ENCODE measurements at places on chromosomes 6 and 20.

- DNase-seq, result no peak
Observed at GRCh38 chr6:163406366-163406765, 8.2 kb upstream of the QKI start.

DNA sequence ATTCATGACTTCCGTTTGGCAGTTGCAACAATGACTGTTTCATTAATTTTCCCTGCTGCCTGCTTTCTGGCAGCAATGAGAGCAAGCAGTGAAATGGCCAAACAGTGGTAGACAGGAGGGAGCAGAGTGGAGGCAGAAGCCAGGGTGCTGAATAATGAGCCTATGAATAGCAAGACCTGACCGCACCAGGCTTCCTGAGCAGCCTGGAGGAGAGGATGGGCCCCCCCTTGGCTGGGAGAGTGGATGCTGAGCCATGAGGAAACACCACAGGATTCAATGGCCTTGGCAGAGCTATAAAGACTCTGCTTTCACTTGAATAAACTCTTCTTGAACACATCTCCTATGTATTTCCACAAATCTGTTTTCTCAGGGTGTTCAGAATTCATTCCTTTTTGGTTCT, 68.1 kb upstream of the SNRPB2 start:
- DNase-seq, result no peak

DNA sequence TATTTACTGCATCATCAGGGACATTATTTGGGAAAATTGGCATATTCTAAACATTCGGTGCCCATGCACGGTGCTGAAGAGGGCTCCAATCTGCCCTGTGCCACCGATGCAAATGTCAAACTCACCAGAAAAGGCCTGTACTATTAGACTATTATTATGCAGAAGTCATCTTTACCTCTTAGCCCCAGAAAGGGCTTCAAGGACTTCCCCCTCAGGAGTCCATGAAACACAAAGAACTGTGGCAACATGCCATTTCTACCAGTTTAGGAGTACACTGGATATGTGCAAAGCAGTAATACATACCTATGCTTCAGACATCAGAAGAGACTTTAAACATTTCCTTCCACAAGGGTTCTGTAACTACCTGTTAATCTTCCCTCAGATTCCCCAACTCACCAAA, 8.6 kb downstream of the DIDO1 start:
- DNase-seq, result no peak

DNA sequence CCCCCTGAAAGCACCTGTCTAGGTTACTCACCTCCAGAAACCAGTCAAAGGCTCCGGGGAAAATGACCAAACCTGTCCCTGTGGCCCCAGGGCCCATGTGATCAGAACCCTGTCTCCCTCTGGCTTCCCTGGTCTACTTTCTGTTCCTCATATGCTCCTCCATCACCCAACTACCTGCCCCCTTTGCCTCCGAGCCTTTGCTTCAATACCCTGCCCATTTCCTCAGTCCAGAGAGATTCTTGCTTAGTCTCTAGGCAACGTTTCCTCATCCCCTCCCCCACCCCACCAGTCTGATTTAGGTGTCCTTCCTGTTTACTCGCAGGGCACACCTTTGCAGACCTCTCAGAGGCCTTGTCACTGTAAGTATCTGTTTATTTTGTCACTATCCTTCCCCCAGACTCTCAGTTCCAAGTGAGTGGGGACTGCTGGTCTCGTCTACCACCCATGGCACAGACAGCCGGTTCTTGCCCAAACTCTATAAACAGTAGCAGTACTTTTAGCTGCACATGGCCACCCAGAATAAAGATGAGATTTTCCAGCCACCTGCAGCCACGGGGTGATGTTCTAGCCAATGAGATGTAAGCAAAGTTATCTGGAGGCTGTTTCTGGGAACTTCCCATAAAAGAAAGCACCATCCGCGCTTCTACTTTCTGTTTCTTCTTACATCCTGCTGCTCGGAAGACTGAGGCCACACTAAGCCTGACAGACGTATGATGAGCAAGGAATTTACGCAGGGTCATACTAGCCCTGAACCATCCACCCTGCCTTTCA, 13.3 kb downstream of the ELOVL5 start:
- no peak for DNase-seq

- no peak for DNase-seq
Observed at GRCh38 chr20:38878866-38879265, 47.4 kb upstream of the FAM83D start.

DNA sequence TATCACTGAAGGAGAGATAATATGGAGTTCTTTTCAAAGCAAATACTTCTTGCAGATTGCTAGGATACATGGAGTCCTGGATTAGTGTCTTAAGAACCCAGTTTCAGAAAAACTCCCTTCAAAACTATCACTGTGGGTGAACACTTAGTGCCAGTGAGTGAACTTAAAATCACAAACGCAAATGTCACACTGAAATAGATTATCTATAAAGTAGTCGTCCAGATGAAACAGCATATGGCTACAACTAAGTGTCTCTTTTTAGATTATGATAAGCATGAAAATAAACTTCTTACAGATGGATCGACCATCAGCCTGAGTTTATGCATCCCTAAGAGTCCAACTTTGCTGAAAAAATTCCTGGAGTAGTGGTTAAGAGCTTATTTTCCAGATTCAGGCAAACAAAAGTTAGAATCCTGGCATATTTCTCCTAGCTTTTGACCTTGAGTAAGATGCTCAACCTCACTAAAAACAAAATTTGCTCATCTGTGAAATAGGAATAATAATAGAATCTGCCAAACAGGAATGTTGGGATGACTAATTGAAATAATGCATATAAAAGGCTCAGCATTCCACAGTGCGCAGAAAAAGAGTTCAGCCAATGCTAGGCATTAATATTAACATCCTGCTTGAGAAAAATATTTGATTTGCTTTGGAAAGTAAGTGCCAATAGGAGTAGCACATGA, 70.4 kb downstream of the DOK5 start:
- DNase-seq, result no peak

DNA sequence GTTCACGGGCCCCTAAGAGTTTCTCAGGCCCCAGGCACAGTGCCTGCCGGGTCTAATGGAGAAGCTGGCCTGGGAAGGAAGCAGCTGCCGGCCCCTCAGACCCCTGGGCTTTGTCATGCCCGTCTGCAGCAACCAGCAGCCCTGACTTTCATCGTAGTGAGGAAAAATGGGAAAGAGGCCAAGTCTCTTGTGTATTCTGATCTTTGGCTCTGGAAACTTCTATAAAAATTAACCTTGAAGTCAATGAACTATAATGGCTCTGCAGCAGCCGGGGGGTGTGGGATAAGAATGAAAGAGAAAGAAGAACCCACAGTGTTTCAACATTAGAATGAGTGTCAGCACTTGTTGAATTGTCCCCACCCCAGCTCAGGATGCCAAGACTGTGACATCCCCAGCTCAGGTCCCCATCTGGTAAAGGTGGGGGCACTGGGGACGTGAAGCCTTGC, 12.9 kb downstream of the TGM2 start:
- no peak for DNase-seq

DNA sequence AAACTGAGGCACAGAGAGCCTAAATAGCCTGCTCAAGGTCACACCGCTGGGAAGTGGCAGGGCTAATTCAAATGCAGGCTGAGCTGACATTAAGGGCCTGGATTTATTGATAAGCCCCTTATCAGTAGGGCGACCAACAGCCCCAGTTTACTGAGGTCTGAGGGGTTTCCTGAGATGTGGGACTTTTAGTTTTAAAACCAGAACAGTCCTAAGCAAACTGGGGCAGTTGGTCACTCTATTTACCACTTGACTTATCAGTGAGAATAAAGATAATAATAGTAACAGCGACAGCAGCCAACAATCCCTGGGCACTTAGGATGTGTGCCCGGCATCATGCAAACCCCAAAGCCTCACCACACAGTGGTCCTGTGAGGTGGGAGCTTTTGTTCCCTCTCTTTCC, 27.6 kb downstream of the PREX1 start:
- DNase-seq, result no peak

- DNase-seq, result no peak
Observed at GRCh38 chr6:96610019-96610418, 47.1 kb downstream of the FHL5 start.

GRCh38 chr6:116424001-116424400, 37.2 kb upstream of the CALHM6 start:
- no peak for DNase-seq

GRCh38 chr6:151284548-151285017, 44.8 kb downstream of the AKAP12 start:
- DNase-seq, result no peak

DNA sequence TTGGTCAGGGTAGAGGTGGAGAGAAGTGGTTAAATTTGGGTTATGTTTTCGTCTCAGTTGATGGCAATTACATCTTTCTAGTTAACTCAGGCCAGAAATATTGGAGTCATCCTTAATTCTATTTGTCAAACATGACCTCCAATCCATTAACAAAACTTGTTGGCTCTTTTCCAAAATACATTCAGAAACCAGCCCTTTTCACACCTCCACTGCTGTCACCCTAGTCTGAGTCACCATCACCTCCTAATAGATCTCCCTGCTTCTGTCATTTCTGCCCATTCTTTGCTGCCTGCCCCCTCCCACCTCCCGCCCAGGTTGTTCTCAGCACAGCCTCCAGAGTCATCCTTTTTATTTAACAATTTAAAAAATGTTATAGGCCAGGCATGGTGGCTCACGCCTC, 3.0 kb upstream of the ABCF1 start:
- no peak for DNase-seq

- DNase-seq, result no peak
Observed at GRCh38 chr20:53503517-53503919, 90.1 kb downstream of the ZNF217 start.

DNA sequence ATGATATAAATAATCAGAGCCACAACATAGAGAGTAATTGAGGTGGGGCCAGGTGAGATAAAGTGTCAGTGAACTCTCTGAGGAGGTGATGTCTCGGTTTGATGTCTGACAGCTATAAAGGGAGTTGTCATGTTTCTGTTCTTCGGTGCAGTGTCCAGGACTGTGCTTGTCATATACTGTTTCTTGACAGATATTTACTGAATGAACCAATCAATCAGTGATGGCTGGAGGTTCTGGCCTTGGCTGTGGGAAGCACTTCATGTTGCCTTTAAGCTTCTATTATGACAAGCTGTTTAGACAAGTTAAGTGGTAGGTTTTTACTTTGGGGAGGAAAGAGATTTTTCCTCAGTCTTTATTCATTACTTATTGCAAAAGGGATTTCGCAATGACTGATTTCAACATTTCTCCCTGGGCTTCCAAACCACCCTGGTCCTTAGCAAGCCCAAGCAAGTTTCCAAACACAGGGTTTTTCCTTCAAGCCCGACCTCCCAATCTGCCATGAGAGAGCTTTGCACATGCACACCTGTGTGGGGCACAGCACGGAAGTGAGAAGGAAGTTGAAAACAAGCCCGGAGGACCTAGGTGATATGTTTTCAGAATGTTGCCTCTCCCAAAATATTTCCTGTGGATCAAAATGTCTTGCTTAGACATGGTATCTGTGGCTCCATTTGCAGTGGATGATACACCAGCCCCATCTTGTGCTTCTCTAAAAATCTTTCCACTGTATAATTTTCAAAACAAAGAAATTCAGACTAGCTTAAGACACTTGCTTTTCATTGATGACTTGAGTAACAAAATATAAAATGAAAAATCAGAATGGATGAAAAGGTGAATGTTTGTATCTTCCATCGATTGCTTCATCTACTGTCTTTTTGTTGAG, 567.3 kb upstream of the BTBD3 start:
- DNase-seq, result no peak

DNA sequence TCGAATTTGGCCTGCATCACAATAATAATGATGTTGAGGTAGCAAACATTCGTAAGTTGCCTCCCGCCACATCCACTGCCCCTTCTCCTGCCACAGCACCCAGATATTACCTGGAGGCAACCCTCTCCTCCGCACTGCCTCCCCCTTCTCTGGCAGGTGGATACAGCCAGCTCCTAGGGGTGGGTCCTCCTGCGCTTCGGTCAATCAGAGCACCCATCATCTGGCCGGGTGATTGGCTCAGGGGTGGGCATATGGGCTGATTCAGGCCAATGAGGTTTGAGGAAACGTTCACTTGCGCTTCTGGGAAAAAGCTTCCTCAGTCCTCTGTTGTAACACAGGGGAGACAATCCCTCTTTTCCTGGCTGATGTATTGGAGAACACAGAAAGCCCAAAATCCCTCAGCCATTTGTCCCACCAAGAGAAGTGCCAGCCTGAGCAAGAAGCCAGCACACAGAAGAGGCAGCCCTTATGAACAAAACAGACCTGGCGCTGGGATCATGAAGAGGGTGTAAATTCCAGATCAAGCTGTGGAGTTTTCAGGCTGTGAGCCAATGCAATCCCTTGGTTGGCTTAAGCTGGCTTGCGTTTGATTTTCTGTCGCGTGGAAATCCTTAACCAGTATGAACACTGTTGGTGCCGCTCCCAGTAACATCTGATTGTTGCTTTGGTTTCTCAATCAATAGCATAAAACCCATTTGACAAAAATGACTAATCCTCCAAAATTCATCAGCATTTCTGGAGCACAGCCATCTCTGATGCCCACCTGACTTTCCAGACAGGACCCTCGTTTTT, 82.2 kb downstream of the PRDM1 start:
- DNase-seq, result no peak

- DNase-seq, result no peak
Observed at GRCh38 chr6:168574075-168574698, 133.2 kb downstream of the SMOC2 start.

DNA sequence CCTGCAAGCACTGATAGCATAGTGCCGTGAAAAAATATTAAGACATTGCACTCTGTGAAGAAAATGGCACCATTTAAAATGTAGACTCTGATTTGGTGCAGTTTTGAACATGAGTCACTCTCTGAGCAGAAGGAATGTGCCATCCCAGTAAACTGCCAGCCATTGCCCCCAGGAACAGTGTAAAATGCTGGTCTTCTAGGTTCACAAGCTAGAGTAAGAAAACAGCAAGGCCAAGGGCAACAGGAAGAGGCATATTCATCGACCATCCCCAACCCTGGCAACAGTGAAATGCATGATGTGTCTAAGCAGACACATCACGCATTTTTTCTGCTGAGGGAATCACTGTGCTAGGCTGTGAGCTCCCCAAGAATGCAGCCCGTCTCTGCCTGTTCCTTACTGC, 163.2 kb upstream of the RIN2 start:
- DNase-seq, result no peak

DNA sequence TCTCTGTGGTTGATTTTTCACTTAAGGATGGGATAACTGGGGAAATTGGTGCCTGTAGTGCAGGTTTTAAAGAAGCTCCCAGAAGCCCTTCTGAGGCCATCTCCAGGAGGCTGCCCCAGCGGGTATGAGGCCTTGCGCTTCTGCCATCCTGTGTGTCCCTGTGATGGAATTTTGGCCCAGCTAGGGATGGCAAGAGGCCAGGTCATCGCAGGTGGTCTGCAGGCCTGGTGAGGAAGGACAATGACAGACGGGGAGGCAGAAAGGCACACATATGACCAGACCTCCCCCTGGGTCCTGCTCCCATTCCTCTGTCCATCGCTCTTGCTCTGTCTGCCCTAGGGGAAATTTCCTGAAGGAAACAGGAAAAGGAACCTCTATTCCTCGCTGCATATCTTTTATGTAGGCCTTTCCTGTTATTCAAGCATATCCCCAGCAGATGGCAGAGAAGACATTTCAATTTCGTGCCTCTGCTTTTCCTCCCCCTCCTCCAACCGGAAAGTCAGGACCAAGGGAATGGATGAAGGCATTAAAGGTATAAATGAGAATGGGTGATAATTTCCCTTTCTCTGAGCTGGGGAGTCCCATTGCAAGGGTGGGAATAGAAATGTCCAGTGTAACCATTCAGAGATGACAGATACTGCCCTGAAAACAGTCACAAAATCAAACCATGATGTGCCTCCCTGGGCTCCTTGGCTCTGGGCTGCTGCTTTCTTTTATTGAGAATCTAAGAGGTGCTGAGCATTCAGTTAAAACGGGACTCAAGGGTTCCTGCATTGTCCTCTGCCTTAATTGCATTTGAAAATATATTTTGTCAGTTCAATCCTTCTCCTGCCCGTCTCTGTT, 17.6 kb upstream of the HLA-F start:
- no peak for DNase-seq

All from amniotic stem cell (primary cell).